ENCODE measurements at places on chromosomes 4 and X.

GRCh38 chrX:45513042-45513441 is 312.4 kb upstream of the DIPK2B start:
- DNase-seq: no peak

GRCh38 chrX:147901461-147902126 is 10.1 kb upstream of the FMR1 start:
- no peak for DNase-seq

DNA sequence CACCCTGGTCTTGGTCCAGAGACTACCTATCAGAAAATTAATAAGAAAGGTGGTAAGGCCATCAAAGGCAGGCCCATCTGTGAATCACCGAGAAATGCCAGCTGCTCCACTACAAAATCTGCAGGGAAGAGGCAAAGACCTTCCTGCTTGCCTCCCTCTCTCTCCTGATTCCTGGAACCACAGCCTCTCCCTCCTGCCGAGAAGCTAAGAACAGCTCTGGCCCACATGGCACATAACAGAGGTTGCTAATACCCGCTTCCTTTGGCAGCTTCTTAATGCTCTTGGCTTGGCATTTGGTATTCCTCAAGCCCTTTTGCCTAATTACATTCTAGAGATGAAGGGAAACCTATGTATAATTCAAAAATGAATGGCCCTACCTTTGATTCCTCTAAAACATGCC is 32.9 kb downstream of the RAI2 start:
- no peak for DNase-seq

GRCh38 chr4:10267066-10267465 is 150.5 kb upstream of the WDR1 start:
- DNase-seq: no peak

DNA sequence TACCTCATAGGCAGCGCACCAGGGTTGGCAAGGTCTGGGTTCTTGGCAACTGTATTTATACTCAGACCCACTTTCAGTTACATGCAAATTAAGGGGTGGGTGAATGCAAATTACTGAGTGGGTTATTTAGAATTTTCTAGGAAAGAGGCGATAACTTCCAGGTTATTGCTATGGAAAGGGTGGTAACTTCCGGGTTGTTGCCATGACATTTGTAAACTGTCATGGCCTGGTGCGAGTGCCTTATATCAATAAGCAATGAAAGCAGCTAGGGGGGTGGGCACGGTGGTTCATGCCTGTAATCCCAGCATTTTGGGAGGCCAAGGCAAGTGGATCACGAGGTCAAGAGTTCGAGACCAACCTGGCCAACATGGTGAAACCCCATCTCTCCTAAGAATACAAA is 57.5 kb upstream of the SLC7A3 start:
- no peak for DNase-seq

- no peak for DNase-seq
Measured at GRCh38 chr4:179292468-179292867, 1850.2 kb upstream of the AGA start.
